Fibroblast of skin of scalp (primary cell): ENCODE measurements at places on chromosomes 11 and 22.

DNA sequence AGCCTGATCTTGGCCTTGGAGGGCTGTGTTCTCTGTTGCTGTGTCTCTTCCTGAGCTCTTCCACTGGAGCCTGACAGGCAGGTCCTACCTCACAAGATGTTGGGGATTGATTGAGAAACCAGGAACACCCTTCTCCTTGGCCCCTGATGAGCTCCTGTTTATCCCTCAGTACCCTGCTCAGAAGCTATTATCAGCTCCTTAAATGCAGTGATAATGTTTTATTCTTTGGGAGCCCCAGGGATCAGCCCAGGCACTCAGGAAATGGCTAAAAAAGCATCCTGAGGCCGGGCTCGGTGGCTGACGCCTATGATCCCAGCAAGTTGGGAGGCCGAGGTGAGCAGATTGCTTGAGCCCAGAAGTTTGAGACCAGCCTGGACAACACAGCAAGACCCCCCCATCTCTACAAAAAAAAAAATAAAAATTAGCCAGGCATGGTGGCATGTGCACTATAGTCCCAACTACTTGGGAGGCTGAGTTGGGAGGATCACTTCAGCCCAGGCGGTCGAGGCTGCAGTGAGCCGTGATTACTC lies 4.9 kb upstream of the PHLDA2 start:
- no peak for DNase-seq

- DNase-seq, result no peak
Observed at GRCh38 chr11:1514336-1515061, 27.9 kb upstream of the MOB2 start.

- peak; percentile 14 for DNase-seq
Observed at GRCh38 chr11:64638018-64638665, 47.1 kb downstream of the SLC22A12 start.

DNA sequence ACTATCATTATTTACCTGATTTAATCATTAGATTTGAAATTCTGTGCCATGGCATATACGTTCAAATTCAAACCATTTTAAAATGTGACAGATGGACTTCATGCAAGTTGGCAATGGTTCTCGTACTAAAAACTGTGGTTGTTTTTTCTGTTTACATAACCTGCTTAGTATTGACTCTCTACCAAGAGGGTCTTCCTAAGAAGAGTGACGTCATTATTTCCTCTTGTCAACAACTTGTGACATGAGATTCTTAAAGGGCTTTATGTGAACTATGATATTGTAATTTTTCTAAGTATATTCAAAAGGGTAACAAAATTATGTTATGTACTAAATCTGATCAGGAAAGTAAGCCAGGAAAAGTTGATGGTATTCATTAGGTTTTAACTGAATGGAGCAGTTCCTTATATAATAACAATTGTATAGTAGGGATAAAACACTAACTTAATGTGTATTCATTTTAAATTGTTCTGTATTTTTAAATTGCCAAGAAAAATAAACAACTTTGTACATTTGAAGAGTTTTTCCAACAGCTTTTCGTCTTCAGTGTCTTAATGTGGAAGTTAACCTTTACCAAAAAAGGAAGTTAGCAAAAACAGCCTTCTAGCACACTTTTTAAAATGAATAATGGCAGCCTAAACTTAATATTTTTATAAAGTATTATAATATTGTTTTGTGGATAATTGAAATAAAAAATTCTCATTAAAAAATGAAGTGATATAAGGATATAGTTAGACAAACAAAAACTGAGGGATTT lies 87.0 kb downstream of the GRK3 start:
- no peak for DNase-seq

DNA sequence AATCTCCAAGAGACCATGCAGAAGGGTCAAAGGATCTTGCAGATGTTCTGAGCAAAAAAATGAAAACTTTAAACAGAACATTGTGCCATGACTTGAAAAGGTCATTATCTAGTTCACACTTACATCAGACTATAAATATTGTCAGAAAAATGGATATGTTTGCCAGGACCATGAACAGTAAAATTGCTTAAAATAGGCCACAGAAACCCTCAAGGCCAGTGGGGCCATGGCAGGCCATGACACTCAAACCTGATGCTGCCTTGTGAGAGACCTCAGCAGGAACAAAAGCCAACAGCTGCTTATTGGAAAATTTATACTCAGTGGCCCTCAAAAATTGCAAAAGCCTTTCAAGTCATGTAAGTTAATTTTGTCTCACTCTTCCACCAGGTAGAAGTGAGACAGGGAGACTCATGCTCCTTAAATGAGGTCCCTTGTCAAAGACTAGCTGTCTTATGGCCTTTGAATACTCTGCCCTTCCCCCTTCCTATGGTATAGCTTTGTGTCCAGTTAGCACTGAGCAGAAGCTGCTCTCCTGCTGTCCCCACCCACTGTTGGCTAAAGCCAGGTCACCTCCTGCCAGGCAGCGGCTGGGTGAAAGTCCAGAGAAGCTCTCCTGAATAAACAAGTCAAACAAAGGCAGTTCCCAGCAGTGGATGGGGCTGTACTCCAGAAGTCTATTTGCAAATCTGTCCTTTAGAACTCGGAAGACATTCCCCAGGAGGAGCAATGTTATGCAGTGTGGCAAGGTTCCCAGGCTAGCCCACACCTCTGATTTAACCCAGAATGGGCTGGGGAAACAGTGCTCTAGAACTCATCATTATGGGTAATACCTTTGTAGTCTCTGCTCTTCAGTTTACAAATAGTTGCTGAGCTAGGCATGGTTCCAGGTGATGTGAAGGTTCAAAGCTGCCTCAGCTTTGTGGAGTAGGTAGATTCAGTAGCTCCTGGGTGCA lies 21.4 kb downstream of the ADM start:
- DNase-seq, result no peak

DNA sequence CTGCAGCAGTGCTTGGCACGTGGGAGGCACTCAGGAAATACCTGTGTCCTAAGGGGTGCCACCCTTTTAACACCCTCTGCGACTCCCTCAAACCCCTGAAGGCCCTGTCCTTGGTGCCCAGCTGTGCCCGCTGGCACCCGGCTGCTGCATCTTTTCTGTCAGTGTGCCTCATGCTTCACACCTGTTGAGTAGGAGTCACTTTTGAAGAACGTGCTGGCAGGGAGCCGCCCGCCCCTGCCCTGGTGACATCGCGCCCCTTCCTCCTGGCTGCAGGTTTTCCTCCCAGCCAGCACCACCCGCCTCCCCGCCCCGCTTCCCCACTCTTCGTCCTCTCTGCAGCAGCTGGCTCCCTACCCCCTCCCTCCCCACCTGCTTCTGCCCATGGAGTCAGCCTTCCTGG lies 17.8 kb downstream of the FRMD8 start:
- no peak for DNase-seq

DNA sequence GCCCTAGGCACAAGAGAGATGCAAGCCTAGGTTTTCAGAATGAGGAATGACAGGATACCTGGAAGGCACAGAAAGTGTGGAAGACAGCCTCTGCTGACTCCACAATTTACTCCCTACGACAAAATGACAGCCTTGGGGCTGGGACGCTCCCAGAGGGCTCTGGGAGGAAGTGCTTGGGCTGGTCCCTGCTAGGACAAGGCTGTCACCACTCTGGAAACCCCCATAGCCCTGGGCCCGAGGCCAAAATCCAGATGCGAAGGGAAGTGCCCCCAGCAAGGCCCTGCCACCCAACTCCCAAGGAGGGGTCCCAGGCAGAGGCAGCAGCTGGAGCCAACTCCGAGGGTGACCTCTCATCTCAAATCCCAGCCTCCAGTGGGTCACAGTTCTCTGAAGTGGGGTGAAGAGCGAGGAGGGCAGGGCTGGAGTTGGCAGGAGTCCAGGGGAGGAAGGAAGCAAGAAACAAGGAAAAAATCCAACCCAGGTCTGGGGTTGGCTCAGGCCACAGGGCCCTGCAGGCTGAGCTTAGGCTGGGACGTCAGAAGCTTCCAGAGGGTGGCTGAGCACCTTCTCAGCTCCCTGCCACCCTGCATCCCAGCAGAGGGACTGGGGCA lies 6.3 kb upstream of the CDC42EP2 start:
- no peak for DNase-seq

DNA sequence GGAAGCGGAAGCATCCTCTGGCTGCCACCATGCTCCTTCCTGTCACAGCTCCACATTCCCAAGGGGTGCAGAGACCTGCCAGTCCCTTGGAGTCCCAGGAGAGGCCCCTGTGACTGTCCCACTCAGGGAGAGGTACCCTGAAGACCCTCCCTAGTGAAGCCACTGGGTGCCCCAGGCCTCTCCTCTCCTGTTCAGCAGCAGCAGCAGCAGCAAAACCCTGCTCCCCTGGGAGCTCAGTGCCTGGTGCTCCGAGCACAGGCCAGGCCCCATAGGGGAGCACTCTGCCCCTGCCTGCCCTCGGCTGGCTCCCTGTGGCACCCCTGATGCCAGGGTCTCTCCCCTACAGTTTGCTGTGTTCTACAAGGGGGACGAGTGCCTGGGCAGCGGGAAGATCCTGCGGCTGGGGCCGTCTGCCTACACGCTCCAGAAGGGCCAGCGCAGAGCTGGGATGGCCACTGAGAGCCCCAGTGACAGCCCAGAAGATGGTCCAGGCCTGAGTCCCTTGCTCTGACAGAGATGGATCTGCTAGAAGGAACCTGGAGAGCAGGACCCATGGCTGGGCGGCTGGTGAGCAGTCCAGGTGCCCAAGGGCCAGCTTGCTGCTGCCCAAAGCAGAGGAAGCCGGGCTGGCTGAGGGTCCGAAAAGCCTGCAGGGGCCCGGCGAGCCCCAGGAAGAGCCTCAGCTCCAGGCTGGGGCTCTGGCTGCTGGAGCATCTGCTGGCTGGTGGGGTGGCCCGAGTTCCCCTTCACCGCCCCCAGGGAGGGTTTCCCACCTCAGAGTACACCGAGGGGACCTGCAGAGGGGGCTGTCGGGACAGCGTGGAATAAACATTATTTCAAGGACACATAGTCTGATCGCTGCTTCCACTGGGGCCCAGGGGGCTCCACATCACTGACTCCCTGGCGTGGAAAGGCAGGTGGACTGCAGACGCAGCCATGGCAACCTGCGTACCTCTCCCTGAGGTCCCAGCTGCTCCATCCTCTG lies 21.3 kb downstream of the TRMU start:
- DNase-seq, result no peak

GRCh38 chr11:35179466-35180135 lies 40.6 kb downstream of the CD44 start:
- no peak for DNase-seq

- no peak for DNase-seq
Observed at GRCh38 chr11:88310246-88310645, 27.3 kb downstream of the CTSC start.

DNA sequence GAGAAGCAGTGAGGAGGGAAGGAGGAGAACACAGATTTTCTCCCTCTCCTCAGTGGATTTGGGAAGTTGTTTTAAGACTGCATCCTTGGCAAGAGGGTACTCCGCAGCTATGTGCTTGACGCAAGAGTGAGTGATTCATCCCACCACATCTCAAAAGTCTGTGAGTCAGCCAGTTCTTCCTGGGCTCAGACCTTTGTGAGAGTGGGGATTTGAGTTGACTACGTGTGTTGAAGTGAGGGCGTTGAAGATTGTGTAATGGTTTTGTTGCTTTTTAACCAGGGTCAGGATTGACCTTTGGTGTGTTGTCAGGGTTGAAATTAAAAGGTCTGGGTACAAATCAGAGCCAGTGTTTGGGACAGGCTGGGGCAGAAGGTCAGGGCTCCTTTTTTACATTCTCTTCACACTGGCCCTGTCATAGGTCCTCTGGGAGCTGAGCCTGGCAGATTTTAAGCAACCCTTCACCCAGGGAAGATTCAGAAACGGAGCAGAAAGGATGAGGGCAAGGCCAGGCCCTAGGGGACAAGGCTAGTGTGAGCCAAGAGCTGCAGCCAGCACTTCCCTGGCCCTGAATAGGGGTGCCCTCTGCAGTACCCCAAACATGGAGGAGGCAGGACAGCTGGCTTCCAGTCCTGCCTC lies 4.2 kb upstream of the C11orf86 start:
- DNase-seq, result peak; percentile 99

DNA sequence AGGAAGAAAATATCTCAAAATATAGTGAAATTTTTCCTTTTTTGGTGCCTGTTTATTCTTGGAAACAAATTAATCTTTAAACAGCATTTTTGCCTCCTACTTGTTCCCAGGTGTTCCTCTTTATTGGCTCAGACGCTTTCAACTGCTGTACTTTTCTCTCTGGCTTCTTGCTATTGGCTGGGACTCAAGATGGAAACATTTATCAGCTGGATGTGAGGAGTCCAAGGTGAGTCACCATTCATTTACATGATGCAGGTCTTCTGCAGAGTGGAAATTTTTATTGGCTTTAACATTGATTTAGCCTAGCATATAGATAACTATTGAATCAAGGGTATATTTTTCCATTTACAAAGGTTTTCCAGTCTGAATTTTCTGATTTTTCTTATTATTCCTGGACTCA lies 34.4 kb upstream of the DNAJB13 start:
- DNase-seq, result no peak

GRCh38 chr11:59787816-59788215 lies 22.8 kb downstream of the MRPL16 start:
- peak; percentile 43 for DNase-seq

DNA sequence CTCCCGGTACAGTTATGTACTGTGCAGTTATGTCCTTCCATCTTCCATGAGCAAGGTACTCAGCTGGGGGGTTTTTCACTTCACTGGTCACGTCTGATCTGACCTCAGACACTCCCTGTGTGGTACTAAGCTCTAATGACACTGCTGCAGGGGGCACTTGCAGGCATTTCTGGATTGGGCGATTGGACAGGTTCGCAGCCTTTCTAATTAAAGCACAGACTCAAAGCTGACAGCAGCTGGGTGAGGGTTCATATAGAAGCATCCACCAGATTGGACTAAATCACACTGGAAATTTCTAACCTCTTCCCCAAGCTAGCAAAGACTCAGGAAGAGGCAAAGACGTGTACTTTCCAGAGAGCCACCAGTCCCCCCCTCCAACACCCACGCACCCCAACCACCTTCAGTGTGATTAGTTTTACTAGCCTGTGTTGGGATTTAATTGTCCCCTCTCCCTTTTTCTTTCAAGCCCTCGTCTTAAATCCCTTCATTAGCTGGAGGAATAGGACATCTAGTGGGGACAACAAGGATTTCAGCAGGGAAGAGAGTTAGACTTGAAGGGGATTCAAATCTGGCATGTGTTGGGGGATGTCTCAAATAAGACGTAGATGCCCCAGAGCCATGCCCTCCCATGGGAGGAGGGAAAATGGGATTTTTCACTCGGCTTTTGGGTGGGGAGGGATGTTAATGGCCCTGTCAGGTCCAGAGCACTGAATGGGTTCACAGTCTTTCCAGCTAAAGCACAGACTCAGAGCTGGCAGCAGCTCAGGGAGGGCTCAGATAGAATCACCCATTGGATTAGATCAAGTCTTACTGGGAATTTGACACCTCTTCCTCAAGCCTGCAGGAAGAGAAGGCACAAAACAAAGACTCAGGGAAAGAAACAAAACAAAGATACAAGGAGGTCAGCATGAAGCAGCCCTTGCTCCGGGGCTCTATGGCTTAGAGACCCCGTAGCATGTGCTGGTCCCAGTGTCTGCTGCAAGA lies 10.9 kb downstream of the INS start:
- DNase-seq, result peak; percentile 60

- DNase-seq, result peak; percentile 91
Observed at GRCh38 chr11:66326261-66327111, 9.6 kb upstream of the CD248 start.
